Activated CD8-positive, alpha-beta memory T cell treated with anti-CD3 and anti-CD28 coated beads for 1 hour (primary cell): ENCODE measurements at places on chromosomes 2 and 18.

DNA sequence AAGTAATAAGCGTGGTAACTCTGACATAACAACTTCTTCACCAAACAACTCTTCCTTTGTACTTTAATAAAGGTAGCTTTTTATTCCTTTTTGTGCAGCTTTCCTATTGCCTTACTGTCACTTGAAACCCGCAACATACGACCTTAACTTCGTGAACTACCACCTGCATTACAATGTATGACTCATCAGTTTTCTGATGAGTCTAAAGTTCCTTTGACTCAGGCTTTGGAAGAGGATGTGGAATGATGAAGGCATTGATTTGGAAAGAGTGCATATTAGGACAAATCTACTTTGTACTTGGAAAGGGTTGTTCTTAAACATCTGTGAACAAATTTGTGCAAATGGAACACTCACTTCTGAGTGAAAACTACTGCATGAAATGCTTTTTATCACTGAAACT lies 1012.1 kb downstream of the TMEM182 start:
- no peak for DNase-seq

- no peak for DNase-seq
These were observed 189.4 kb downstream of the PDE11A start for GRCh38 chr2:177883177-177883576.

- no peak for DNase-seq
These were observed 312.8 kb upstream of the EPAS1 start for GRCh38 chr2:45984366-45984765.

- DNase-seq, result no peak
These were observed 556.7 kb downstream of the CMPK2 start for GRCh38 chr2:6308986-6309385.

- no peak for DNase-seq
These were observed 539.1 kb upstream of the LRRTM4 start for GRCh38 chr2:78061301-78061700.
